SW 1271 (cell line): ENCODE measurements at places on chromosomes 6 and 20.

- no peak for DNase-seq
Observed at GRCh38 chr20:38108986-38109541, 56.0 kb downstream of the TGM2 start.

DNA sequence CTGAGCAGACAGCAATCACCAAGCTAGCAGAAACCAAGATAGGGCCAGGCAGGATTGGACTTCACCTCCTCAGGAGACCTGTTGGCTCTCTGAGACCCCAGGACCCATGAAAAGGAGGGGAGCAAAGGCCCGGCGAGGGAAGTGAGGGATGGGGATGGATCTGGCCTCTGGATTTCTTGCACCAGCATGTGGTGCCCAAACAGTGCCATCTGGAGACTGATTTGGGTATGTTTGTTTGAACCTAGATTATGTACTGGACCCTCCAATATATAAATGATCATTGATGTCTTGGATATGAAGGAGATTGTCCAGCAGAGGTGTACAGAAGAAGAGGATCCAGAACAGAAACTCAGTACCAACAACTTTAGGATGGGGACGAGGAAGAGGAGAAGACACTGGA is 83.4 kb upstream of the LY86 start:
- no peak for DNase-seq

DNA sequence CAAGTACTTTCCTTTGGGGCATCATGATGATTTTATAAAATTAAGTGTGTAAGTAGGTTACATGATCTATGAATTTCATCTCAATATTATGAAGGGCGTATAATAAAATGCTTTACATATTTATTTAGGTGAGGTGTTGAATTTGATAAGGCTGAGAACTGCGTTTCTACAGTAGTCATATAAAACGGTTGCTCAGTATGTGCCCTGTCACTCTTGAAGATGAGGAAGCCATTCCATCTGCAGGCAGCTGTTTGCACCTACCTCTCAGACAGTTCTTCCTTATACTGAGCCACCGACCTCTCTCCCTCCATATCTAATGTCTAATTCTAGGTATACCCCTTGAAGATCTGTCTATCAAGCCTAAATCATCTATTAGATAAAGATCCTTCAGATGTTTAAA is 16.1 kb downstream of the NCOA7 start:
- DNase-seq = no peak

GRCh38 chr20:20593447-20594170 is 118.8 kb downstream of the RALGAPA2 start:
- peak; percentile 46 for DNase-seq

- no peak for DNase-seq
Observed at GRCh38 chr6:116579143-116579542, 7.8 kb downstream of the RWDD1 start.

- DNase-seq = no peak
Observed at GRCh38 chr6:42041481-42042053, 8.8 kb upstream of the TAF8 start.

DNA sequence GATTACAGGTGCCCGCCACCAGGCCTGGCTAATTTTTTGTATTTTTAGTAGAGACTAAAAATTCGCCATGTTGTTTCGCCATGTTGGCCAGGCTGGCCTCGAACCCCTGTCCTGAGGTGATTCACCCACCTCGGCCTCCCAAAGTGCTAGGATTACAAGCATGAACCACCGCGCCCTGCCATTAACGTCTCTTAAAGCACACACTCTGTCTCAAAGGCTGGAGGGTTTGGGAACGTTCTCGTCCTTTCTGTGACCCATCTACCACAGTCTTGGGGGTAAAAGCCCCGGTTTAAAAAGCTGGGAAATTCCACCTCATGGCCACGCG is 57.8 kb upstream of the ARID1B start:
- DNase-seq = no peak
